AG09309 (cell line): ENCODE measurements at places on chromosomes 3 and 15.

DNA sequence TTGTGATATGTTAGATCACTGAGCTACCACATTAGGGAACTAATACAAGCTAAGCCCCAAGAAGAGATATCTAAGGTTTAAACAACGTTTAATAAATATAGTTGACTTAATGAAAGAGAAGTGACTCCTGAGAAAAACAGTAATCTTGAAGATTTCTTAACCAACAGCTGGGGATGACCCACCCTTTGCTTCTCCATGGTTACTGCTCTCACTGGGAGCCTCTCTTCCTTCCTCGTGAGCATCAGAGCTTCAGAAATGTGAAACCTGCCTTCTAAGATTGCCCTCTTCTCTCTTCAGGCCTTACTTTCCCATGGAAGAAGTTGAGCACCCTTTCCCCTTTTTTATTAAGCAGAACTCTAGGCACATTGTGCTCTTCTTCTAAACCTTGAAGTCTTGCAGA lies 132.2 kb upstream of the NR2E3 start:
- DNase-seq = no peak

DNA sequence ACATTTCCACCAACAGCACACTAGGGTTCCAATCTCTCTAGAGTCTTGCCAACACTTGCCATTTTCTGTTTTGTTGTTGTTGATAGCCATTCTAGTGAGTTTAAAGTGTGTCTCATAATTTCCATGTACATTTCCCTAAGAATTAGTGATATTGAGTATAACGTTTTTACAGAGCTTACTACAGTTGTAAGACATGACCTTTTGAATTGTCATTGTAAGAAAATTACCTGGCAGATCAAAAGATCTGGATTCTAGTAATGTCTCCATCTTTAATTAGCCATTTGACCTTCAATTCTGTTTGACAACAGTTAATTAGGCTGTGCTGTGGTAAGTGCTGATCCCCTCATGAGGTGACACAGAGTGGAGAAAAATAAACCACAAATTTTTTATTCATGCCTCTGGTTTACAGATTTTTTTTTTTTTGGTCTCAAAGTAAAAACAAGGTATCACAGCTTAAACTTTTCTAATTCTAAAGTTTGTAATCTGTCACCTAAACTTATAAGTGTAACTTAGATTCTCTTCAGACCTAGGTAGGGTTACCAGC lies 20.9 kb downstream of the MCTP2 start:
- DNase-seq = no peak

DNA sequence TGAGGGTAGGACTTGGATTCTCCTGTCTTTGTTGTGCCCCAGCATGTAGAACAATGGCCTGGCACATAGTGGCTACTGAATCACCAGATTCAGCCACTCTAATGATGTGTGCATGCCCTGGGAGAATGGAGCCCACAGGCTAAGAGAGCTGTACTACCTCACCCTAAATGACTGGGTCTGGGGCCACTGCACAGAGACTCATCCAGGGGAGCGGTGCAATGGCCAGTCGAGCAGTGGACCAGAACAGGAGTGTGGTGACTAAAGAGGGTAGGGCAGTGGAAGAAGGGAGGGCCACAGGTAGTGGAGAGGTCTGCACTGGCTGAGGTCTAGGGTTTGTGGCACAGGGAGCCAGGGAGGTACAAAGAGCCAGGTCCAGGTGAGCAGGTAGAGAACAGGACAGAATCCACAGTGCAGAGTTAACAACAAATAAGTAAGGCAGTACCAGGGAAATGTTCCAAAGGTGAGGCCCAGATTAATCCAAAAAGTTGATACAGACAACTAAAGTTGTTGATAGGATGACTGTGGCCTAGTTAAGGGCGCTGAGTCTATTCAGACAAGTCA lies 142.7 kb upstream of the ATP11B start:
- DNase-seq = no peak

DNA sequence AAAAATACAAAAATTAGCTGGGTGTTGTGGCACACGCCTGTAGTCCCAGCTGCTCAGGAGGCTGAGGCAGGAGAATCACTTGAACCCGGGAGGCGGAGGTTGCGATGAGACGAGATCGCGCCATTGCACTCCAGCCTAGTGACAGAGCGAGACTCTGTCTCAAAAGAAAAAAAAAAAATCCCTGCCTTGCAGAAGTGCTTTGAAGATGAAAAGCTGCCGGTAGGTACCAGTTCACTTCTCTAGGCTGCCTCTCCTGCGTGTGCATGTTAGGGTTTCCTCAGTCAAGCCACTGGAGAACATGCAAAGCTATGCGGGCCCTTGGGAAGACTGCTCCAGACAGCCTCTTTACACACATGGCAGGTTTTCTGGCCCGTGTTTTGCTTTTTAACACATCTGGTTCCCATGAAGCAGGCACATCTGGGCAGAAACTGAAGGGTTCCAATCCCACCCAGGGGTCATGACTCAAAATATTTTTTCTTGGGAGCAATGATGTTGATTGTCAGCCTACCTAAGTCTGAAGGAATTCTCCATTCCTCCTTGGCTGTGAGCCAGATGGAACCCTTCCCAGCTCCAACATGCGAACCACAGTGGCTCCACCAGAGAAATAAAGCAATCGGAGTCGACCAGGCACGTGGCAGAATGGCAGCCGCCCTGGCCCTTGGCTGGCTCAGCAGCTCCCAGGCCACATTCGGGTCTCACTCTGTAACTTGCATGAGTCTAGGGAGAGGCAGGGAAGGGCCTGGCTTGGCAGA lies 29.6 kb downstream of the MGLL start:
- DNase-seq = peak; percentile 87

DNA sequence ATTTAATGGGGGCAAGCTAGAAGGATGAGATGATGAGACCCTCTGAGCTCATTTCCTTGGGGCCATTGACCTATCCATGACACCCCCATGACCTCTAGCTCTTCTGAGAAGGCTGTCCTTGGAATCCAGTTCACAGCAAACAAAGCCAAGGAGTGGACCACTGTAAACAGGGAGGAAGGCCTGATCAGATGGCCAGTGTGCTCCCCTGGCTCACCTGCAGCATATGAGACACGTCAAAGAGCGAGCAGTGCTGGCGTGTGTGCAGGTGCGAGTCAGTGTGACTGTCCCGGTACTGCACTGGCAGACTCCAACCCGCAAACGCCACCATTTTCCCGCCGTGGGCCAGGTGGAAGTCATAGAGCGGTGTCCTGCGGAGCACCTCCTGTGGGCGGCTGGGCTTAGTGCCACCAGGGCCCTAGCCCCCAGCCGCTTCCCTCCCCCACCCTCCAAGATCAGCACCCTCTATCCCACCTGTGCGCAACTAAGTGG lies 339 bp downstream of the AMT start:
- no peak for DNase-seq

DNA sequence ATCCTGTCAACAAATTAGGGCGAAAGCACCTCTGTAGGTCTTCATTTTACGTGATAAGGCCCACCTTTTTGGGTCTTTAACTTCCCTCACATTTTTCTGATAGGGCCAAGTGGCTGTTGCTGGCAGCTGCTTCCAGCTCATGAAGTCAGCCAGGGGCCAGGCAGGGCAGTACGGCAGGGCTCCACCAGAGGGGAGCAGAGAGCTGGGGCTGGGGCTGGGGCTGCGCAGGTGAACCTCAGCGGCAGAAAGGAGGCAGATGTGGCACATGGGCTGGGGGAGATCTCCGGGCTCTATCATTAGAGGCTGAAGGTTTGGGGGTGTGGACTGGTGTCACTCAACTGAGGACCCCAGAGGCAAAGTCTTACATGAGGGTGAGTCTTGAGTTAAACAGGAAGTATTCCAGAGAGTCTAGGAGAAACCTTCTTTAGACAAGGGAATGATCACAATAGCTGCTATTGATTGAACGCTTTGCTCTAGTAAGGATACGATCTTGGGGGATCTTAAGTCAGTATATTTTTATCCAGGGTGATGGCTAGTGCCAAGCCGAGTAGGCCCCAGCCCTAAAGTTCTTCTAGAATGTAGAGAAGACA lies 62.8 kb upstream of the MEX3B start:
- DNase-seq = no peak

GRCh38 chr3:81462921-81463320 lies 298.5 kb downstream of the GBE1 start:
- no peak for DNase-seq

DNA sequence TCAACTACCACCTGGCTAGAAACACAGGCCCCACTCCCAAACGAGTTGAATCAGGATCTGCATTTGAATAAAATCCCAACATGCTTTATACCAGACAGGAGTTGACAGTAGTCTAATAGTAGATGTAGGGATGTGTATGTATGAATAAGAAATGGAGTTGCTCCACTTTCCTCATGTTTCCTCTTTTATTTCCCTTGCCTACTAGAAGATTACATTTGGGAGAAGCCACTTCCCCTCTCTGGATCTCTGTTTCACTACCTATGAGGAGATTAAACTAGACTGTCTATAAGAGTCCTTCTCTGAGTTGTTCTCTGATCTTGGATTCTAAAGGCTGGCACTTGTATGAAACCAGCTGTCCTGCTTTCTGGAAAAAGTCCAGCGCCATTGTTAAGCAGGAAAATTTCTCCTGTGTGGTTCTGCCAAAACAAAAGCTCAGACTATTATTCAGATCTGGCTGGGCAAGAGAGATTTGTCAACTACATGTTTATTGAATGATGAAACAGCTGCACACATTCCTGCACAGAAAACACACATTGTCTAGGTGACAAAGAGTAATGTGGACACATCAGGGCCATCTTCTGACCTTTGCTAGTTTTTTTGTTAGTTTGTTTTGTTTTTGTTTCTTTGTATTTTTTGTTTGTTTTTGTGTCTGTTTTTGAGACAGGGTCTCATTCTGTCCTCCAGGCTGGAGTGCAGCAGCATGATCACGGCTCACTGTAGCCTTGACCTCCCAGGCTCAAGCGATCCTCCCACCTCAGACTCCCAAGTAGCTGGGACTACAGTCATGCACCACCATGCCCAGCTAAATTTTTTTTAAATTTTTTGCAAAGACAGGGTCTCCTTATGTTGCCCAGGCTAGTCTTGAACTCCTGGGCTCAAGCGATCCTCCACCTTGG lies 29.9 kb downstream of the ACP3 start:
- peak; percentile 16 for DNase-seq

- no peak for DNase-seq
Observed at GRCh38 chr3:116444819-116445310, 422 bp downstream of the LSAMP start.

DNA sequence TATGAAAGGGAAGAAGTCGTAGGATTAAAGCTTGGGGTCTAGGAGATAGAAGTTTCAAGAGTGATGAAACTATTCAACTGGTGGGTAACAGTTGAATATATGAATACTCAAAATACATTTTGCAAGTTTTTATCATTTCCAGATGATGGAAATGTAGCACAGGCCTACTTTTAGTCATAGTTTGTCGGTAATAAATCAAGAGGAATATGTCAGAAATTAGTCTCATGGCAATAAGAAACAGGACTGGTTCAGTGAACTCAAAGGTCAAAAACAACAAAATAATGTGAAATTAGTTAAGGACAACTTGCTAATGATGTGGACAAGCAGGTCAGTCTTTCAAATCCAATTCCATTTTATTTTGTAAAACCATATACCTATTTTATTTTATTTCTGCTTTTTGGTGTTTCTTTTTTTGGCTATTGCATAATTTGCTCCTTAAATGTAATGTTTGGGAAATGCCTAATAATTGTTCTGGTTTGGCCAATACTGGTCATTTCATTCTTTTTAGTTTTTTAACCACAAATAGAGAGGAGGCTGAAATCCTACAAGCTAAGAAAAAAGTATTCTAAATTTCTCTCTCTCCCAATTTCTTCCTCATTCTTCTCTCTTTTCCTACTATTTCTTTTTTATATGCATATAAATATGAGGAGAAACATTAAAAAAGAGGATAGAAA lies 195.2 kb upstream of the ARHGEF26 start:
- DNase-seq = no peak

- no peak for DNase-seq
Observed at GRCh38 chr15:40439960-40440742, 602 bp upstream of the BAHD1 start.

DNA sequence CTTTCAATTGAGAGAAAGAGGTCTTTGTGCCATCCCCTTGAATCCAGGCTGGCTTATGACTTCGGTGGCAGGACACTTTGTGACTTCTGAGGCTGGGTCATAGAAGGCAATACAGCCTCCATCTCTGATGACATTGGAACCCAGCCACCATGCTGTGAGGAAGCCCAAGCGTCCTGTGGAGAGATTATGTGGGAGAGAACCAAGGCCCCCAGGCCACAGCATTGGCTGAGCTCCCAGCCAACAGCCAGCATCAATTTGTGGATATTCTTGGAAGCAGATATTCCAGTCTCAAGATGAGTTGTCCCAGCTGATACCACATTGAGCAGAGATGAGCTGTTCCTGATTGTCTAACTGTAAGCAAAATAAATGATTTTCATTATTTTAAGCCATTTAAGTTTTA lies 12.7 kb upstream of the XIRP1 start:
- DNase-seq = no peak

DNA sequence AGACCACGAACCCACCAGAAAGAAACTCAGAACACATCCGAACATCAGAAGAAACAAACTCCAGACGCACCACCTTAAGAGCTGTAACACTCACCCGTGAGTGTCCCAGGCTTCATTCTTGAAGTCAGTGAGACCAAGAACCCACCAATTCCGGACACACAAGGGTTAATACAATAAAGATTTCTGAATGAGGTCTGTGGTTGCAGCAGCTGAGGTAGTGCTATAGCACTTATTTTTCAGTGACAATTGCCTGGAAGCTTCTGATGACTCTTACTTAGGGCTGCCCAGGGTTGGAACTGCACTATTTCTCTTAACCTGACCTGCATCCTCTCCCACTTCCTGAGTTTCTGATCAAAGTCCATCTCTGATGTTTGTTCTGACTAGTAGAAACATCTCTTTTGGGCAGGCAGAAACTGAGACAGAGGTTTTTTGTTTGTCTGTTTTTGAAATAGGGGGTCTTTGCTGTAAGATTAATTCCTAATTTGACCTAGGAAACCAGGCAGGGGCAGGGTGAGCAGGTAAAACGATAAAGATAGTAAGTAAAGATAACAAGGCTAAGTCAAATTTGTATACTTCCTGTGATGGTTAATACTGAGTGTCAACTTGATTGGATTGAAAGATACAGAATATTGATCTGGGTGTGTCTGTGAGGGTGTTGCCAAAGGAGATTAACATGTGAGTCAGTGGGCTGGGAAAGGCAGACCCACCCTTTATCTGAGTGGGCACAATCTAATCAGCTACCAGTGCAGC lies 169.1 kb downstream of the GAP43 start:
- no peak for DNase-seq

GRCh38 chr3:13018043-13018451 lies 55.2 kb downstream of the IQSEC1 start:
- no peak for DNase-seq

DNA sequence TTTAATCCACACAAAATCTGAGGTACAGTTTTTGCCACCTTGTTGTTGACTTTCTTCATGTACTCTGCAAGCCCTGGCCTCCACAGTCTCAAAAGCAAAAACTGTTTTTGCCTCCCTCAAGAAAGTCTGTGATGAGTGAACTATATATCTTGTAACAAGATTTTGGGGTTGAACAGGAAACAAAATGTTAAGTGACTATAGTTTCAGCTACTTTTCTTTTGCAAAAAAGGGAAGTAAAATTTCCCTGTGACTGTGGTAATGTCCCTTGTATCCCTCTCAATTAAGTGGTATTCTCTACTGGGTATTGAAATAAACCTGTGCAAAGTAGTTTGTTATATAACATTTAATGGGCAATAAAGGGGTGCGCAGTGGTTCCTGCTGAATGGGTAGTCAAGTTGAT lies 21.3 kb upstream of the SCAANT1 start:
- no peak for DNase-seq
